Heart left ventricle (tissue), 16 donors: ENCODE measurements at places on chromosomes 4 and X.

DNA sequence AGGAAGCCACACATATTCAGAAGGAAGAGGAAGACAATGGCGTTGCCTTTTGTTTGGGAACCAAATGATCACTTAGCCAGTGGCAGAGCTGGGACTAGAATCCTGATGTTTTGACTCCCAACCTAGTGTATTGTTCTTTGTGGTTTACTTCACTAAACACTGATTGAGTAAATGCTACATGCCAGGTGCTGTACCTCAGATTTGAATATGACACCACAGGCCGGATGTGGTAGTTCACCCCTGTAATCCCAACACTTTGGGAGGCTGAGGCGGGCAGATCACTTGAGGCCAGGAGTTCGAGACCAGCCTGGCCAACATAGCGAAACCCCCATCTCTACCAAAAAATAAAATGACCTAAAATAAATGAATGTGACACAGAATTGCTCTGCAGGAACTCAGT lies 8.4 kb downstream of the NDUFA1 start:
- peaks cover 43% of the 10 kb centered on the region for H3K36me3 ChIP-seq
- H3K27ac ChIP-seq, result no peak overlapping the region
- no peak overlapping the region for H3K4me3 ChIP-seq
- no peaks in the 10 kb centered on the region for H3K27me3 ChIP-seq

- no peaks in the 10 kb centered on the region for H3K4me1 ChIP-seq
- H3K36me3 ChIP-seq, result no peaks in the 10 kb centered on the region
- no peak overlapping the region for H3K27ac ChIP-seq
These were observed 586.0 kb upstream of the AADAT start for GRCh38 chr4:170675568-170676262.

- no peaks in the 10 kb centered on the region for H3K36me3 ChIP-seq
- no peaks in the 10 kb centered on the region for H3K4me1 ChIP-seq
- H3K27ac ChIP-seq, result no peak overlapping the region
- H3K27me3 ChIP-seq, result no peaks in the 10 kb centered on the region
- no peak for DNase-seq
- H3K4me3 ChIP-seq, result no peak overlapping the region
These were observed 72.1 kb downstream of the COL4A5 start for GRCh38 chrX:108511721-108512120.

DNA sequence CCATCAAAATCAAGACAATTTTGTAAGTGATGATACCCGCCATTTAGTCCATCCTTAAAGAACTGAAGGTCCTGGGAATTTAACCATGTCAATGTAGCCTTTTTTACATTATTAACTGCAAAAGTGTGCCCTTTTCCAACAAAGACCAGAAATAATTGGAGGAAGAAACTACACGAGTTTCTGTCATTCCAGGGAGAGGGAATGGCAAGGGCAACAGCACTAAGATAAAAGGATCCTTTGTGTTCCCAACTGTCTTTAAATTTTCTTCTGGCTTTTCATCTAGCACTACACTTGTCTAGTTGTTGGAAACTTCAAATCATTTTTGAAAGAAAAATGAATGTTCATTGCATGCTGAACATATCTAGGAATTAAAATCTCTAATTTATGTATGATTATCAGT lies 286.2 kb downstream of the GALNTL6 start:
- no peak for DNase-seq
- no peaks in the 10 kb centered on the region for H3K27me3 ChIP-seq
- H3K4me3 ChIP-seq, result no peak overlapping the region
- H3K27ac ChIP-seq, result no peak overlapping the region

- H3K27me3 ChIP-seq, result peaks cover 7% of the 10 kb centered on the region
- H3K4me1 ChIP-seq, result peaks cover 4% of the 10 kb centered on the region
- DNase-seq, result no peak
- no peak overlapping the region for H3K4me3 ChIP-seq
- H3K27ac ChIP-seq, result no peak overlapping the region
These were observed 1.7 kb downstream of the PLAC8 start for GRCh38 chr4:83112678-83113428.

DNA sequence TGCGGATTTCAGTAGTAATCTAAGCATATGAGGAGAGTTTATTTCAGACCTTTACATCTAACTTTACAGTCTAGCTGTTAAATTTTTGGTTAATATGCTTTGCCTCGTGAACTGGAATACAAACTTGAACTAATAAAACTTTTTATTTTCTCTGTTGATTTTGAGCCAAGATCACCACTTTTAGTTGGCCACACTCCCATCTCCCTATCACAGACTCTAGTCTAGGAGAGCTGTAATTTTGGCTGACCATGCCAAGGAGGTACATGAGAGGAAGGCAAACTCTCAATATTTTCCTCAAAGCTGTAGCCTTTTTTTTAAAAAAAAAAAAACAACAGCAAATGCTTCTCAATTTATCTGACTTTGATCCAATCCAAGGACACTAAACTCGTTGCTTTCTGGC lies 597.5 kb upstream of the PCDH7 start:
- no peaks in the 10 kb centered on the region for H3K4me1 ChIP-seq
- H3K27ac ChIP-seq, result no peak overlapping the region
- no peaks in the 10 kb centered on the region for H3K36me3 ChIP-seq
- no peaks in the 10 kb centered on the region for H3K27me3 ChIP-seq

DNA sequence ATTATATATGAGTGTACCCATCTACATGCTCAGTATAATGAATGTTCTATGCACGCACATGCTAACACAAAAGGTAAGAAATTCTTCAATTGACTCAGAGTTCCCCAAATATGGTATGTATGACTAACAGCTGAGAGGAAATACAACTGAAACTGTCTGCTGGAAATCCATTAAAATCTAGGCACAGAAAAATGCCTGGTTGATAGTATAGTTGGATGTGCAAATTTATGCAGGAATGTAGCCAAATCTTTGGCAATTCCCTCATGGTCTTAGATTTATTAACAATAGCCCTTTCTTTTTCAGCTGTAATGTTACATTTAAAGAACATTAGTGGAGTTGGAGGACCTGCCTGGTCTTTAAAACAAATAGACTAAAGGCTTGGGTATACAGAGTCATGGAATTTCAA lies 5.5 kb downstream of the CAMK2D start:
- no peak overlapping the region for H3K4me3 ChIP-seq
- no peaks in the 10 kb centered on the region for H3K27me3 ChIP-seq
- H3K27ac ChIP-seq, result peak overlapping the region; percentile 8
- no peak for DNase-seq
- H3K4me1 ChIP-seq, result peaks cover 64% of the 10 kb centered on the region

DNA sequence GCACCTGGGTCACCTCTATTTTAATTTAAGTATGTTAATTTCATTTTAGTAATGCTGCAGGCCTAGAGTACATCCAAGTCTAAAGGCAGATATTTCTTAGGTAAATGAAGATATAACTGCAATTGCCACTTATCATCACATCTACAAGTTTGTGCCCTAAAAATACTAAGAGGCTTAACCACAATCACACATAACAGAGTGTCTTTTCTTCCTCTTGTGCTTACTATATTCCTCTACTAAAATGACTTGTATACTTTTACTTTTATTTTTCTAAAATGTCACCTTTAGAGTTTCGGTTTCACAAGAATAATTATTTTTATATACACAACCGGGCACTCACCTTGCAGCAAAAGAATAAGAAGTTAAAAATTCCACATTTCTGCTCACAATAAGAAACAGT lies 77.9 kb downstream of the EFHC2 start:
- no peak overlapping the region for H3K27ac ChIP-seq
- no peaks in the 10 kb centered on the region for H3K36me3 ChIP-seq
- no peak for DNase-seq
- no peaks in the 10 kb centered on the region for H3K4me1 ChIP-seq
- H3K4me3 ChIP-seq, result no peak overlapping the region
- H3K27me3 ChIP-seq, result no peaks in the 10 kb centered on the region

GRCh38 chr4:34371676-34372075 lies 1872.6 kb downstream of the ARAP2 start:
- H3K4me3 ChIP-seq, result no peak overlapping the region
- H3K27me3 ChIP-seq, result no peaks in the 10 kb centered on the region
- no peak for DNase-seq
- no peak overlapping the region for H3K27ac ChIP-seq
- H3K36me3 ChIP-seq, result no peaks in the 10 kb centered on the region

DNA sequence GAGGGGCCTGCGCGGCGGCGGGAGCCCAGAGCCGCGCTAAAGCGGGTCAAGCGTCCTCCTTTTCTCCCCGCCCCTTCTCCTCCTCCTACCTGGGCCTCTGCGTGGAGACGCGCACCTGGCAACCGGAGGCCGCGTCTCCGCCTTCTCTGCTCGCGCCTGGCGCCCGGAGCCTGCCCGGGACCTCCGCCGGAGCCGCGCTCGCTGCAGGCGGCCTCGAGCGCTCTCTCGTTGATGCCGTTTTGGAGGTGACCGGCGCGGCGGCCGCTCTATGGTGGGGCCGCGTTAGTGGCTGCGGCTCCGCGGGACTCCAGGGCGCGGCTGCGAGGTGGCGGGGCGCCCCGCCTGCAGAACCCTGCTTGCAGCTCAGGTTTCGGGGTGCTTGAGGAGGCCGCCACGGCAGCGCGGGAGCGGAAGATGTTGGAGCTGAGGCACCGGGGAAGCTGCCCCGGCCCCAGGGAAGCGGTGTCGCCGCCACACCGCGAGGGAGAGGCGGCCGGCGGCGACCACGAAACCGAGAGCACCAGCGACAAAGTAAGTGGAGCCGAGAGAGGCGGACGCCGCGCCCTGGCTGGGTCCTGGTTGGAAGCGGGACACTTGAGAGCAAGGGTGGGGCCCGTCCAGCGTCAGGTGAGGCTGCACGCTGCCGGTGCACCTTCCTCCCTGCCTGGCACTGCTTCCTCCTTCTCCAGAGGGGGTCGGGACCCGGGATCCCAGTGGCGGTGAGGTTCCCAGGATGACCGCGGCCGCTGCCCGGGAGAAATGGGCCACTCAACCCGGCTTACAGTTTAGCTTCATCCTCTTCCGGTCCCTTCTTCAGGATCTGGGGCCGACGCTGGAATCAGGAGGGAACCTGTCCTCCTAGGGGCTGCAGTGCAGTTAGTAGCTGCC lies at the start of gene CDS1:
TSS of gene CDS1 (plus strand) at position 140 of the 888 bp plus-strand sequence. CDS start at position 415, 275 bp downstream.
- H3K4me3 ChIP-seq, result peak within 1 kb of the TSS; percentile 70
- no peaks in the 10 kb centered on the region for H3K27me3 ChIP-seq
- no peaks in the 10 kb centered on the region for H3K4me1 ChIP-seq
- no peak within 1 kb of the TSS for H3K27ac ChIP-seq

GRCh38 chr4:77043507-77044136 lies 32.2 kb downstream of the CCNI start:
- no peak for DNase-seq
- no peak overlapping the region for H3K27ac ChIP-seq
- no peak overlapping the region for H3K4me3 ChIP-seq

GRCh38 chrX:45669715-45670340 lies 469.2 kb upstream of the DIPK2B start:
- H3K27me3 ChIP-seq, result no peaks in the 10 kb centered on the region
- no peak overlapping the region for H3K4me3 ChIP-seq

DNA sequence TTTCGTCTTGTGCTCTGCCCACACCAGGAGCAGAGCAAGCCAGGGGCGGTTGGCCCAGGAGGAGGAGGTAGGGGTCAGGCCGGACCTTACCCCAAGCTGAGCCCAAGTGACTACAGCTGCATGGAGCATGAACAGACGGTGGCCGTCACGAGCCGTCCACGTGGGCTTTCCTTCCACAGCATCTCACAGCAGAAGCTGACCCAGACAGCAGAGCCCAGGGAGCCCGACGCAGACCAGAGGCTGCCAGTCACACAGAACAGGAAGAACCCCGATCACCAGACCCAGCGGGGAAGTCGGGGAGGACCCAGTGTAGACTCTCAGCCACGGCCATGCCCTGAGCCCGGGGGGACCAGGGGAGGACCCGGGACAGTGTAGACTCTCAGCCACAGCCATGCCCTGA lies 58.0 kb downstream of the FAM53A start:
- no peak for DNase-seq
- no peak overlapping the region for H3K27ac ChIP-seq
- no peaks in the 10 kb centered on the region for H3K36me3 ChIP-seq
- no peaks in the 10 kb centered on the region for H3K27me3 ChIP-seq
- H3K4me1 ChIP-seq, result no peaks in the 10 kb centered on the region
- H3K4me3 ChIP-seq, result no peak overlapping the region

DNA sequence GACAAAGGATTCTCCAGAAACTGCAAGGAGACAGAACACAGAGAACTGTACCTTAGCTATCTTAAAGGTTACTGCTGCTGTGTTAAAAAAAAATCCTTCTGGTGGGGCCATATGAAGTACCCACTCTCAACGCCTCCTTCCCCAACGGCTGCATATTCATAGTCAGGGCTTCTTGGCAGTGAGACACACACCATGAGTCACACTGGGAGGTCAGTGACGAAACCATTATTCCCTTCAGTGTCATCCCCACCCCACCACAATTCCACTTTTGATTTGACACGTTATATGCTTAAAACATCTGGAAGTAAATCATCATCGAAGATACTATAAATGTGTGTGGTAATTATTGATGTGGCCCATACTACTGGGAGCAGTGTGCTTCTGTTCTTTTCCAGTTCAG lies 271.5 kb downstream of the LDB2 start:
- no peaks in the 10 kb centered on the region for H3K36me3 ChIP-seq
- DNase-seq, result no peak
- H3K4me3 ChIP-seq, result no peak overlapping the region
- no peaks in the 10 kb centered on the region for H3K27me3 ChIP-seq

DNA sequence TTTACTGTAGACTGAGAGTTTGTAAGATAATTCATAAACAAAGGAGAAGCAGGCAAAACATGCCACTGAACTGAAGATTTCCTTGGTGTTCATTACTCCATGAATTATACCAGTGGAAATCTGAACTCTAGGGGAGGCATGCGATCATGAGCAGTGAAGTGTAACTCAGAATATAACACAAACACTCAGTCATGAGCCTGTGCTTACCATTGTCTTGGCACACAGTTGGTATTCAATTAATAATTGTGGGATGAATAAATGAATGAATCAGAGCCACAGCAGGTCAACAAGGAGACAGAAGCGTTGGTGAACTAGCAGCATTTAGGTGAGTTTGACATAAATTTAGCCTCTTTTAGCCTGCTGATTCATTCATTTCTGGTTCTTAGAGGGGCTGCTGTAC lies 263.5 kb upstream of the DKK2 start:
- no peak for DNase-seq
- H3K36me3 ChIP-seq, result no peaks in the 10 kb centered on the region
- H3K27me3 ChIP-seq, result no peaks in the 10 kb centered on the region
- no peak overlapping the region for H3K27ac ChIP-seq
